ENCODE measurements at places on chromosomes 2 and 18.

DNA sequence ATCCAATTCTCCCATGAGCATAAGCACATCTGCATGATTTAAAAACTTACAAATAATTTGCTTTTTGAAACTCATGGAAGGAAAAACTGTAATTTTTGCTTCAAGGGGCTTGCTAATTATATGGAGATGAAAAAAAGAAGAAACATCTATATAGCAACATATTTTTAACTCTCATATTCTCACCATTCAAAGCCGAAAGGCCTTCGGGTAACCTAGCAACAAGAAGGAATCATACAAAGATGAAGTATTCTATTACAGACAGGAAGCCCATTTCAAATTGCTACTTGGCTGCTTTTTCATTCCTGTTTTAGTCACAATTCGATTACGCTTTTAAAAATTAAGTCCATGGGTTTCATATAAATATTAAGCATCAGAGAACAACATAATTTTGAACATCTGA is 39.2 kb upstream of the RNU4ATAC start:
- no peak for DNase-seq

- DNase-seq = no peak
These were observed 358.3 kb downstream of the ZNF521 start for GRCh38 chr18:24993628-24994027.

DNA sequence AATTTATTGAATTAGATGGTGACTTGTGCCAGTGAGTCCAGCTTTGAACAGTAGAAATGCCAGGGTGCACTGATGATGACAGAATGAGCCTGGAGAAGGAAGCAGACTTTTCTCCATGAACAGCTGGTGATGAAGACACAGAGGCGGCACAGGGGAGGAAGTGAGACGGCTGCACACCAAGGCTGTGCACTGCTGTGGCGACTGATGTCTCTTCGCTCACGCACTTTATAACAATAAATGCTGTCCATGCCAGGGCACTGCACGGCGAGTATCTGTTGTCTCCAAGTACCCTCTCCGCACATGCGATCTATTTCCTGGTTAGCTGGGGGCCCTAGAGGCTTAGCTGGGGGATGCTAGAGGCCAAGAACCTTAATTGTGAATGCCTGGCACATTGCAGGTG is 175.2 kb downstream of the TMEM200C start:
- no peak for DNase-seq

GRCh38 chr2:1978706-1979105 is 234.4 kb upstream of the PXDN start:
- DNase-seq = no peak

DNA sequence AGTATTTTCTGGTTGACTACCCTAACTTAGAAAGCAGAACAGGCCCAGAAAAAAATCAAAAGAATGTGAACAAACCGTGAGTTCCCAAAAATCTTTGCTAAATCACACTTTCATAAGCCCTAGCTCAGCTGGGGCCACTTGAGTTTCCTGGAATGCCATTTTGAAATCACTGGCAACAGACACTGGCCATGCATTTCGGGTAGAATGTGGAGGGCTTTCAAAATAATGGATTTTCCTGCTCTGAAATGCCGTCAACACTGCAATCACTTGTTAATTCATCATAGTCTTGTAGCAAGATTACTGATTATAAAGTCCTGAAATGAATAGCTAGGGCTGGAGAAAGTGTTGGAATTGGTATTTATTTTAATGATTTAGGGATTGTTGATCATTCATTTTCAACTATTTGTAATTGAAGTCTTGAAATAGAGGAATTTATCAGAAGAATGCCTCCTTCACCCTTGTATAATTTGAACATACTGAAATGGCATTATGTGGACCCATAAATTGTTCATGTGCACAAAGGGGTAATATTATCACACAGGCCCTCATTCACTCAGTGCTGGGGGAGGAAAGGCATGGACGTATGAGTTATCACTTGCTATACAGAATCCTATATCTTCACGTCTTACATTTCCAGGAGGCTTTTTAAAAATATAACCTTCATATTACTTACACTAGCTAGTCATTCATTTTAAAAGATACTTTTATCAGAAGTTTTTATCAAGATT is 134.8 kb downstream of the DTNA start:
- no peak for DNase-seq

DNA sequence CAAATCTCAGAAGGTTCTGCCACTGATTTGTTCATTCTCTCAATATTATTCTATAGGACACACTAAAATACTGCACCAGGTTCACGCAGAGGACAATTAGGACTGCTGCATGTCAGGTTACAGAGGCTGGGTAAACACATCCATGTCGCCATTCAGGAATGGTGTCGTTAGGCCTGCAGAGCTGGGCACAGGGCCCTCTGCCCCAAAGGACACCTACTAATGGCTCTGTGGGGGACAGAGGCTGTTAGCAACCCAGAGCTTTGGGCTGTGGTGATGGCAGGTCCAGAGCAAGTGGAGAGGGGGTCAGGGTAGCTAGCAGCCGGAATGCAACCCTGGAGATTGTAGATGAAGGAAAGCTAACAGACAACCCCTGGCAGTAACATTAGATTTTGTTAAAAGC is 115.9 kb downstream of the TTC32 start:
- DNase-seq = no peak

Measured in CD4-positive, alpha-beta T cell (primary cell).